Foreskin fibroblast (primary cell): ENCODE measurements at places on chromosomes 11 and 22.

DNA sequence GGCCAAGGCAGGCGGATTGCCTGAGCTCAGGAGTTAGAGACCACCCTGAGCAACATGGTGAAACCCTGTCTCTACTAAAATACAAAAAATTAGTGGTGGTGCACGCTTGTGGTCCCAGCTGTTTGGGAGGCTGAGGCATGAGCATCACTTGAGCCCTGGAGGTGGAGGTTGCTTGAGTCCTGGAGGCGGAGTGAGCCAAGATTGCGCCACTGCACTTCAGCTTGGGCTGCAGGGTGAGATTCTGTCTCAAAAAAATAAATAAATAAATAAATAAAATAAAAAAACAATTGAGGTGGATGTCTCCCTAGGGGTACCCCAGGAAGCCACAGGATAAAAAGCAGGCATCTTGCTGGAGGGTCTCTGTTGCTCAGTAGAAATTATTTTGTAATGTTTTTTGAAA is 14.1 kb downstream of the PTPRJ start:
- DNase-seq = no peak

GRCh38 chr11:108994887-108995286 is 330.0 kb downstream of the DDX10 start:
- no peak for DNase-seq

DNA sequence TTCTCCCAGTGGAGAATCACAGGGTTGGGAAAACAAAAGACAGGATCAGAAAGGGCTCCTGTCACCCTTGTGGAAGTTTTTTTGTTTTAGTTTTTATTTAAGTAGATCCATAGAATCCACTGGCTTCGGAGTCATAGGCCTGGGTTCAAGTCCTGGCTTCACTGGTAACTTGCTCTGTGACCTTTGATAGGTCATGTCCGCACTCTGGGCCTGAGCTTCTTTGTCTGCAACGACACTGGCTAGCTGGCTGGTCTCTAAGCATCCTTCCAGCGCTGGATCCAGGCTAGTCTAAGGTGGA is 1.4 kb downstream of the ZFTA start:
- DNase-seq = no peak

- no peak for DNase-seq
Observed at GRCh38 chr22:39382410-39382809, 17.2 kb upstream of the TAB1 start.

DNA sequence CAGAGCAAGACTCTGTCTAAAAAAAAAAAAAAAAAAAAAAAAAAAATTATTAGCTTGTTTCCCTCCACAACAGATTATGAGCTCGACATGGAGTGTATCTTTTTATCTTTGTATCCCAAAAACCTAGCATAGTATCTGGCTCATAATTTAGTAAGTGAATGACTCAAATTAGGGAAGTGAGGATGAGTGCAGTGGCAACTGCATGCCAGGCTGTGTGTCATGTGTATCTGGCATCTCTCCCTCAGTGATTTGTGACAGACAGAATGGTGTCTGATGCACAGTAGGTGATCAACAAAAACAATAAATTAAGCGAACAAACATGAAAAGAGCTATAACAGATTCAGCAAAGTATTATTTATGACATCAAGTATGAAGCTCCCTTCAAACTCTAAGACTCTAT is 7.2 kb downstream of the STK33 start:
- DNase-seq = no peak

GRCh38 chr22:41801147-41801819 is 804 bp downstream of the CCDC134 start:
- DNase-seq = no peak

- DNase-seq = no peak
Observed at GRCh38 chr11:125902277-125902926, 604 bp downstream of the PUS3 start.

- no peak for DNase-seq
Observed at GRCh38 chr11:124674571-124674970, 867 bp downstream of the SPA17 start.

DNA sequence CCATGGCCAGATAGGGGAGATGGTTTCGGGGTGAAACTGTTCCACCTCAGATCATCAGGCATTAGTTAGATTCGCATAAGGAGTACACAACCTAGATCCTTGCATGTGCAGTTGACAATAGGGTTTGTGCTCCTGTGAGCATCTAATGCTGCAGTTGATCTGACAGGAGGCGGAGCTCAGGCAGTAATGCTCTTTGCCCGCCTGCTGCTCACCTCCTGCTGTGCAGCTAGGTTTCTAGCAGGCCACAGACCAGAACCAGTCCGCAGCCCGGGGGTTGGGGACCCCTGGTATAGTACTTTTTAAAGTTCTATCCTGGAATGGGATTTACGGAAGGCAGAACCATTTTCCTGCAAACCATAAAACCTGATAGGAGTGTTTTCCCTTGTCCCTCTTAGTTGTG is 54.6 kb downstream of the POLD3 start:
- no peak for DNase-seq

- DNase-seq = no peak
Observed at GRCh38 chr11:128917144-128917724, 25.4 kb downstream of the TP53AIP1 start.

- DNase-seq = no peak
Observed at GRCh38 chr11:27864611-27865010, 164.4 kb upstream of the BDNF start.

DNA sequence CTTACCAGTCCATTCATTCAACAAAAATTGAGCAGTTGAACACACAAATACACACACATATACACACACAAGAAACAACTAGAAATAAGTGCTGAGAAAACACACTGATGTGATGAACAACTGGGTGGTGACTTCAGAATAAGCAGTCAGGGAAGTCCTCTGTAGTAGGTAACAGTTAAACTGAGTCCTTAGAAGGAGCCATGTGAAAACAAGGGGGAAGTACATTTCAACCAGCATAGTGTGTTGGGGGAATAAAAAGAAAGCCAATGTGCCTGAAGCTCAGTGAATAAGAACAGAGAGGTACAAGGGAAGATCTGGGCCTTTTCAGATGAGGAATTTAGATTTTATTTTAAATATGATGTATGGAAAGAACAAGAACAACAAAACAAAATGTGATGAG is 6.8 kb upstream of the TMEM123 start:
- DNase-seq = no peak

- peak; percentile 0 for DNase-seq
Observed at GRCh38 chr11:115321605-115322289, 182.5 kb downstream of the CADM1 start.

DNA sequence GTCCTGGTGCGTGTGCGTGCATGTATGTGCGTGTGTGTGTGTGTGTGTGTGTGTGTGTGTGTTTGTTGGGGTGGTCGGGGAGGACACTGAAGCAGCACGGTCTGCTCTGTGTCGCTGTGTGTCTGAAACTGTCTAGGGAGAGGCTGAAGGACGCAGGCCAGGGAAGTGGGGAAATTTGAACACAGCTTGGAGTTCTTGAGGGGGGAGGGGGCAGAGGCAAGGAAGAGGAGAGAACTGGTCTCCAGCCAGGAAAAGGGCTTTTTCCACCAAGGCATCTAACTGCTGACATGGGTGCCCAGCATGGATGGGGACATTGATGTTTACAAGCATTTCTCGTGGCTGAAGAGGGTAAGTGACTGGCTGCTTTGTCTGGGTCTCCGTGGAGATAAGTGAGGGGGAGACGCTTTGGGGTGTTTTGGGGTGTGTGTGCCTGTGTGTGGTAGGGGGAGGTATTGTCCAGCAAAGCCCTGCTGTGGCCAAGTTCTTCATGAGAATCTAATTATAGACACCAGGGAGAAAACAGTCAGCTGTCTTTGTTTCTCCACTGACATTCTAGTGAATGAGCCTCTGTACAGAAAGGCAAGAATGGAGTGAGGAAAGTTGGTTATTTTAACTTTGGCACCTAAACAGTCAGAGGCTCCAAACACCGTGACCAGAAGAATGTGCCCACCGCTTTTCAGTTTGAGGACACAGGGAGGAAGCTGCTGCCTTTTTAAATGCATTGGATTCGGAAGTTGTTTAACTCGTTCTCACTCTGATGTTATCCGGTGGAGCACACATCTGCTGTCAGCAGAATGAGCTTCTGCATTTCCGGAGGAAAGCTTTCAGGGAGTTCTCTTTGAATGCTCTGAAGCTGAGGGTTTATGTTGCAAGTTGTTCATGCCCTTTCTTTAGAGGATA is 63.7 kb downstream of the PPFIBP2 start:
- DNase-seq = peak; percentile 42
